Heart right ventricle (tissue), 16 donors: ENCODE measurements at places on chromosomes 6 and 20. TPM values are rescaled to one million over a fixed set of nuclear protein-coding genes. Genes with fewer than 3 reads are reported as not detected.

The RBPJL gene
- total RNA-seq = not detected

The SLC22A2 gene
- total RNA-seq = not detected

The GHRH gene
- total RNA-seq = 0.85 TPM

The GPRC6A gene
- not detected for total RNA-seq

The UNC5CL gene
- 0.57 TPM for total RNA-seq

The C6orf58 gene
- not detected for total RNA-seq

The OOEP gene
- not detected for total RNA-seq

The ZFP57 gene
- 14.7 TPM for total RNA-seq

The SLC13A3 gene
- total RNA-seq = 0.65 TPM

The SEC63 gene
- 52.6 TPM for total RNA-seq

The ACOT8 gene
- 30.4 TPM for total RNA-seq

- DNase-seq = no peak
- no peak overlapping the region for H3K27ac ChIP-seq
- H3K27me3 ChIP-seq = no peaks in the 10 kb centered on the region
Measured at GRCh38 chr20:24955045-24955444, 6.0 kb downstream of the CST7 start.

- no peaks in the 10 kb centered on the region for H3K27me3 ChIP-seq
- no peaks in the 10 kb centered on the region for H3K36me3 ChIP-seq
- peaks cover 4% of the 10 kb centered on the region for H3K4me1 ChIP-seq
- H3K27ac ChIP-seq = peak overlapping the region; percentile 57
- no peak overlapping the region for H3K4me3 ChIP-seq
Measured at GRCh38 chr6:2111162-2111677, 134.2 kb downstream of the GMDS start.

- H3K27ac ChIP-seq = no peak overlapping the region
- DNase-seq = no peak
- no peaks in the 10 kb centered on the region for H3K27me3 ChIP-seq
- no peaks in the 10 kb centered on the region for H3K4me1 ChIP-seq
Measured at GRCh38 chr6:4655196-4656025, 120.8 kb upstream of the CDYL start.

GRCh38 chr6:3455569-3456394 is 1.1 kb downstream of the SLC22A23 start:
- peaks cover 34% of the 10 kb centered on the region for H3K4me1 ChIP-seq
- DNase-seq = peak; percentile 26
- peaks cover 15% of the 10 kb centered on the region for H3K27me3 ChIP-seq
- no peaks in the 10 kb centered on the region for H3K36me3 ChIP-seq
- peak overlapping the region; percentile 66 for H3K4me3 ChIP-seq

GRCh38 chr6:41694815-41695526 is 40.4 kb downstream of the TFEB start:
- H3K27me3 ChIP-seq = no peaks in the 10 kb centered on the region
- no peak overlapping the region for H3K27ac ChIP-seq
- DNase-seq = no peak
- peaks cover 12% of the 10 kb centered on the region for H3K36me3 ChIP-seq
- peaks cover 66% of the 10 kb centered on the region for H3K4me1 ChIP-seq
- no peak overlapping the region for H3K4me3 ChIP-seq

DNA sequence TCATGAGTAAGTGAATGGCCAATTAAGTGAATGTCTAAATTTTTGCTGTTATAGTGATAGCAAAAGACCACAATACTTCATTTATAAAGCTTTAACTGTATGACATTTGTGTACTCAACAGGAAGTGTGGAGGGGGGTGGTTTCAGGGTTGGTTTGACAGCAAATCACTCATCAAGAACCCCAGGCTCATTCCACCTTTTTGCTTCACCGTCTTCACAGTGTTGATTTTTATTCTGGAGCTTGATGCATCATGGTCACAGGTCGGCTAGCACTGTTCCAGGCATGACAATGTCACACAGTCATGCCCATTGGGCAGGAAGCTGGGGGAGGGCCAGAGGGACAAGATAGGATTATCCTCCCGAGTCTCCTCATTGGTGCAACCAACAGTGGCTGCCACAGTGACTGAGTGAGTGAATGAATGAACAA is 75.0 kb downstream of the MDGA1 start:
- peaks cover 20% of the 10 kb centered on the region for H3K27me3 ChIP-seq
- H3K4me3 ChIP-seq = no peak overlapping the region
- H3K4me1 ChIP-seq = peaks cover 22% of the 10 kb centered on the region

DNA sequence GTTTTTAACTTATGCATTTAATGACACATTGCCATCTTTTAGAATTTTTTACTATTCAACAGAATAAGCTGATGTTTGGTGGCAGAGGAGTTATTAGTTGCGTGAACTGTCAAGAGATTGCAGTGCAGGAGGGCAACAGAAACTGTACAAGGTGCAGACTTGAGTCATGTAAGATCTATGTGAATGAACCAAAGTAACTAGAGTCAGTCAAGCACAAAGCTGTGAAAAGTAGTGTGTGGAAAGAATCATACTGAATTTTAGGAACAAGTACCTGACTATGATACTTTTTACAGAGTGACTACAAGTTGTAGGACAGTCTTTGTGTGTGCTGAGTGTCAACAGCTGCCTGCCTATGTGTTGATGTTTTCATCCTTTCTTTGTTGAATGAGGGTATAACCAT is 2.7 kb upstream of the C6orf163 start:
- H3K4me1 ChIP-seq = peaks cover 7% of the 10 kb centered on the region
- H3K4me3 ChIP-seq = no peak overlapping the region
- H3K27me3 ChIP-seq = no peaks in the 10 kb centered on the region
- no peaks in the 10 kb centered on the region for H3K36me3 ChIP-seq
- DNase-seq = no peak
- no peak overlapping the region for H3K27ac ChIP-seq

- no peak overlapping the region for H3K27ac ChIP-seq
- H3K36me3 ChIP-seq = no peaks in the 10 kb centered on the region
- no peaks in the 10 kb centered on the region for H3K27me3 ChIP-seq
- DNase-seq = no peak
Measured at GRCh38 chr20:57480444-57481160, 44.3 kb downstream of the CTCFL start.

DNA sequence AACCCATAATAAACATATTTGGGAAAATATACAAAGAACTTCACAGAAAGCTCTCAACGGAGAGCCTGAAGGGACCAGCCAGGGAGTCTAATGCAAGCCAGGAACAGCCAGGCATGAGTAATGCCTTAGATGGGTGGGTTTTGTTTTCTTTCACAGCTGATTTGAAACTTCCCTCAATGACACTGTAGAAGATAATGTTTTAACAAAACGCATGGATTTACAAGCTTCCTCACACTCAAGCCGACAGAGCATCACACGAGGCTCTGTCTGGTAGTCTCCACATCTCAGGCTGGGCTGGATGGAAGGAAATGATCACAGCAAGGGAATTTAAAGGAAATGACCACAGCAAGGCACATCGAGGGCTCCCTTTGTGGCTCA is 113.9 kb downstream of the GMPR start:
- no peaks in the 10 kb centered on the region for H3K27me3 ChIP-seq
- no peak overlapping the region for H3K4me3 ChIP-seq
- no peak for DNase-seq
- no peaks in the 10 kb centered on the region for H3K36me3 ChIP-seq
- H3K4me1 ChIP-seq = no peaks in the 10 kb centered on the region

- peaks cover 19% of the 10 kb centered on the region for H3K4me1 ChIP-seq
- peak overlapping the region; percentile 76 for H3K27ac ChIP-seq
- H3K27me3 ChIP-seq = no peaks in the 10 kb centered on the region
- peaks cover 20% of the 10 kb centered on the region for H3K36me3 ChIP-seq
- no peak overlapping the region for H3K4me3 ChIP-seq
Measured at GRCh38 chr6:137884149-137884909, 17.3 kb downstream of the TNFAIP3 start.

DNA sequence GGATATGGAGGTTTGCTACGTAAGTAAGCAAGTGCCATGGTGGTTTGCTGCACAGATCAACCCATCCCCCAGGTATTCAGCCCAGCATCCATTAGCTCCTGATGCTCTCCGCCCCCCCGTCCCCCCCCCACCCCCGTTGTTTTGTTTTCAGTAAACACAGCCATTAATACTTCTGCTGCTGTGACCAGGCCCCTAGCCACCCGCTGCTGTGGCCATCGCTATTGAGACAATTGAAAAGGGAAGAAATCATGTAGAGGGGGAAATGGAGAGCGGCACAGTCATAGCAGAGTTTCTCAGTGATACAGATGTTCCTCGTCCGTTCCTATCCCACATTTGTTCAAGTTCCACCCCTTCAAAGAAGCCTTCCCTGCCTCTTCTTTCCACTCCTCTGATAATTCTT is 24.9 kb downstream of the SLC35D3 start:
- H3K27me3 ChIP-seq = no peaks in the 10 kb centered on the region
- DNase-seq = no peak
- H3K4me1 ChIP-seq = no peaks in the 10 kb centered on the region
- H3K36me3 ChIP-seq = no peaks in the 10 kb centered on the region

DNA sequence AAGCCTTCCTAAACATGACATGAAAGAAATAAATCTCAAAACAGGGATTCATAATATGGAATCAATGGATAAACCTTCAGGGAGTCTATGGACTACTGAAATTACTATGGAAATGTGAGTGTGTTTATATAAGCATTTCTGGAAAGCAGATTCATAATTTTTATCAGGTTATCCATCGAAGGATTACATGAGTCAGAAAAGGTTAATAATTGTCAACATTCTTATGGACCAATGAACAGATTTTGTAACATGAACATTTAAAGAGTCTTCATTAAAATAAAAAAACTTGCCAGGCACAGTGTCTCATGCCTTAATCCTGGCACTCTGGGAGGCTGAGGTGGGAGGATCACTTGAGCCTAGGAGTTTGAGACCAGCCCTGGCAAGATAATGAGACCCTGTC is 84.8 kb downstream of the AHI1 start:
- DNase-seq = no peak
- peaks cover 7% of the 10 kb centered on the region for H3K36me3 ChIP-seq

DNA sequence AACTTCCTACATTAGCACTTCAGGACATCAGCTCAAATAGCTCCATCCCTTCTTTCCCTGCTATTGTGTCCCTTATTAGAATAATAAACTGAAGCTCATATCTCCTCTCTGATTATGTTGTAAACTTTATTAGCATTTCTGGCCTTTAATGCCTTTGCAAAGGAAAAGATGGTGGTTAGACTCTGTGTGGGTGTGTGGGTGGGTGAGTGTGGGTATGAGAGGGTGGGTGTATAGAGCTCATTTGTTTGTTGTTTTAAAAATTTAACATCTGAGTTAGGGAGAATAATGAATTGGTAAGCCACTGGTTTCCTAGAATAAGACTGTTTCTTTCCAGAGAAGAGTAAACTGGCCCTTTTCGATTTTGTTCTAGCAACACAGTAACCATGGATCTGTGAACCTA is 70.6 kb upstream of the L3MBTL3 start:
- no peaks in the 10 kb centered on the region for H3K36me3 ChIP-seq
- DNase-seq = no peak
- no peaks in the 10 kb centered on the region for H3K27me3 ChIP-seq
- no peak overlapping the region for H3K27ac ChIP-seq

DNA sequence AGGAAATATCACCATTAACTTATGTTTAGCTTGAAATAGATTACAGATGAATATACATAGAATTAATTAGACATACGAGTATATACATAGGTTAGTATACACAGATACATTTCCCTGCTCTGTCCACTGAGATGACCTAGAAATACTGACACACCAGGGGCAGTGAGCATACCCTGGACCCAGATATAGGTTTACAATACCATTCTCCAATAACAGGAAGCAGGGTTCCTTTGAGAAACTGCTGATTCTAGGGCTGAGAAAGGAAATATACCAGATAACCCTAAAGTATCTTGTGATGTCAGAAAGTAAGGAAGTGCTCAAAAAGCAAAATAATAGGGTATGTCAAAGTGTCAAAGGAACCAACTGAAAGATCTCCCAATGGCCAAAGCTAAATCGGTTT is 322.5 kb downstream of the HAO1 start:
- no peaks in the 10 kb centered on the region for H3K27me3 ChIP-seq
- H3K36me3 ChIP-seq = no peaks in the 10 kb centered on the region
- DNase-seq = no peak
- H3K4me3 ChIP-seq = no peak overlapping the region
- H3K27ac ChIP-seq = no peak overlapping the region
- no peaks in the 10 kb centered on the region for H3K4me1 ChIP-seq

GRCh38 chr6:156963712-156964700 is 186.8 kb downstream of the ARID1B start:
- DNase-seq = no peak
- H3K27ac ChIP-seq = no peak overlapping the region
- no peaks in the 10 kb centered on the region for H3K36me3 ChIP-seq
- no peak overlapping the region for H3K4me3 ChIP-seq

GRCh38 chr6:117231466-117231865 is 33.9 kb upstream of the VGLL2 start:
- DNase-seq = no peak
- no peaks in the 10 kb centered on the region for H3K4me1 ChIP-seq
- H3K27ac ChIP-seq = no peak overlapping the region
- H3K36me3 ChIP-seq = no peaks in the 10 kb centered on the region

- no peak overlapping the region for H3K27ac ChIP-seq
- H3K4me1 ChIP-seq = no peaks in the 10 kb centered on the region
- H3K36me3 ChIP-seq = no peaks in the 10 kb centered on the region
- H3K27me3 ChIP-seq = peaks cover 19% of the 10 kb centered on the region
- H3K4me3 ChIP-seq = no peak overlapping the region
Measured at GRCh38 chr6:41668968-41669367, 30.7 kb downstream of the MDFI start.

DNA sequence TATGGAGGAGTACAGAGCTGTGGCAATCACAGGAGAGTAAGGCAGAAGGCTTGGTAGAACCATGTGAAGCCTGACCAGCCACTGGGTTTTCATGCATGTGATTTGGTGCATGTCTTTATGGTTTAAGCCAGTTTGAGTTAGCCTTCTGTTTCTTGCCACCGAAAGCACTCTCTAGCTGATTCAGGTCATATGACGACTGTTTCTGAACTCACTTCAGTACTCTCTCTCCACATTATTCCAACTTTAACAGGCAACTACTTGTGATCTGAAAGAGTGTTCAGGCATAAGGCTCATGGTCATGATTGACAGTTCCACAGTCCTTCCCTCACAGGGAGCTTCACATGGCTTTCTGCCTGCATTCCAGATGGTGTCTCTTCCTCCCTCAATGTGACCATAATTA is 63.3 kb upstream of the TAB2 start:
- no peak overlapping the region for H3K27ac ChIP-seq
- H3K4me3 ChIP-seq = no peak overlapping the region
- H3K4me1 ChIP-seq = no peaks in the 10 kb centered on the region
- DNase-seq = no peak

DNA sequence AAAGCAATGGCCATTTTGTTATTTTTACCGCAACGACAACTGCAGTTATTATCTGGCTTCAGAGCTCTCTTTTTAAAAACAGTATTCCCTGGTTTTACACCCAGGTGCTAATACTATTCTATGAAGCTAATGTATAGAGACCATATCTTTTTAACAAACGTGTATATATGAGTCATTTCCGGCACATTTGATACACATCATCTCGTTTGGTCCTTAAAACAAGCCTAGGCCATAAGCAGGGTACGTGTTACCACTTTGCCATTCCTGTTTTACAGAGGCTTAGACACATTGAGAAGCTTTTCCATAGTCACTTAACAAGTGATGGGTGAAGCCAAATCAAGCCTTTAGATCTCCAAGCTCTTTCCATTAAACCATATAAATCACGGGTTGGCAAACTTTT is 5.5 kb downstream of the TRAF3IP2 start:
- peak overlapping the region; percentile 93 for H3K27ac ChIP-seq
- no peak overlapping the region for H3K4me3 ChIP-seq
- peaks cover 82% of the 10 kb centered on the region for H3K4me1 ChIP-seq
- no peaks in the 10 kb centered on the region for H3K36me3 ChIP-seq
- no peaks in the 10 kb centered on the region for H3K27me3 ChIP-seq
